Caudate nucleus (tissue), 63 donors: ENCODE measurements at places on chromosomes 1 and 21.

- no peak for DNase-seq
These were observed 357.4 kb upstream of the PLXNA2 start for GRCh38 chr1:208601561-208601960.

GRCh38 chr1:6819246-6820040 lies 34.2 kb downstream of the CAMTA1 start:
- no peak for DNase-seq

DNA sequence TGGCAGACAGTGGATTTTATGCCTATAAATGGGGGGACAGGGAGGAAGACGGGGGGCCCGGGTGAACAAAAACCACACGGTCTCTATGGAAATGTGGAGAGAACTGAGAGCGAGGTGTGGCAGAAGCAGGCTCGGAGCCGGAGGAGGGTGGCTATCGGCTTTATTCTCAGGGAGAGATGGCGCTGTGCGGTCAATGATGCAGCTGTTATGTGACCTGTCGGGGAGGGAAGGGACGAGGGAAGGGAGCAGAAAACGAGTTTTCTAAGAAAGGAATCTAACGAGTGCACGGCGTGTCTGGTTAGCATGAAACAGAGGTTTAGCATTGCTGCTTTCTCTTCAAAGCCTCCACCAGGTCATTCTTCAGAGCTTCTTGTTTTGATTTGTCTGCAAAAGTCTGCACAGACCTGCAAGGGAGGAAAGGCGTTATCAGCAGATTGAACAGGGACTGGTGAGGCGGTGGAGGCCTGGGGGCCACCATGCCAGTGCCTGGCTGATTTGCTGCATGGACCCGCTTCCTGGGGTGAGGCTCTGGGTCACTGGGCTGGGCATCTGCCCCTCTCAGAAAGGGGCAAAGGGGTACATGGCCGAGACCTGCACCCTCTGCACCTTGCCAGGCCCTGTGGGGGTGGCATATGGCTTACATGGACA lies 27.2 kb downstream of the SLC66A1 start:
- no peak for DNase-seq

DNA sequence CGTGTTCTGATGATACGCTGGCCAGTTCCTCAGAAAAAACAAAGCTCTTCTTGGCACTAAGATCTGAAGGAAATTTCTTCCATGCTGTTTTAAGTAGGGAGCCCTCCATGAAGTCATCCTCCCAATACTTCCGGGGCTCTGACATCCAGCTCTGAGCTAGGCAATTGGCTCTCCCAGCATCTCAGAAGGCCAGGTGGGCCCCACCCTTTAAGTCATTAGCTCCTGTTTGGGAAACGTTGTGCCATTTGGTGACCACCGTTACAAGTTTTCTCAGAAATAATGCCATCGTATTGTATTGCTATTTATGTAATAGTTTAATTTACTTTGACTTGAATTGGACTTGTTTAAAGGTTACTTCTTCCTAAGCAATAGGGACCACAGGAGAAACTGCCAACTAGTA lies 130.3 kb upstream of the EDN2 start:
- no peak for DNase-seq

- no peak for DNase-seq
These were observed 103.1 kb downstream of the SLC25A24 start for GRCh38 chr1:108097018-108097417.

DNA sequence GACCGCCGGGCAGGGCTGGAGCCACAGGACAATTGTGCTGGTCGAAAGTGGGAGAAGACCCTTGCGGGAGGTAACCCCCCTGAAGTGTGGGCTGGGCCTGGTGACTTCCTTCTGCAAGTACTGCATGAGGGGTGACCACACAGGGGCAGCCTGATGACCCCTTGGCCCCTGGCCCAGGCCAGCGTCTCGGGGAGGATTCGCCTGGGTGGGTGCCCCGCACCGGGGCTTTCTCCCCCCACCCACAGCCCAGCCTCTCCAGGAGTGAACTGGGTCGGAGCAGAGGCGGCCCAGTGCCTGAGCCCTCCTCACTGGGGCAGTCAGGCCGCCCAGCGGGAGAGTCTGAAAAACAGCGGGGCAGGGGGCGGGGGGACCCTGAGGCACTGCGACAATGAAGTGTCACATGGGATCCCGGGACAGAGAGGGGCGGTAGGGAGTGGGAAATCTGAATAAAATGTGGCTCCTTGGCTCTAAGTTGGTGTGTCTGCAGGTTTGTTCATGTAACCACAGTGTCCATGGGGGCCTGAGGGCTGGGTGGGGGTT lies 1.6 kb upstream of the DNMT3L start:
- no peak for DNase-seq

DNA sequence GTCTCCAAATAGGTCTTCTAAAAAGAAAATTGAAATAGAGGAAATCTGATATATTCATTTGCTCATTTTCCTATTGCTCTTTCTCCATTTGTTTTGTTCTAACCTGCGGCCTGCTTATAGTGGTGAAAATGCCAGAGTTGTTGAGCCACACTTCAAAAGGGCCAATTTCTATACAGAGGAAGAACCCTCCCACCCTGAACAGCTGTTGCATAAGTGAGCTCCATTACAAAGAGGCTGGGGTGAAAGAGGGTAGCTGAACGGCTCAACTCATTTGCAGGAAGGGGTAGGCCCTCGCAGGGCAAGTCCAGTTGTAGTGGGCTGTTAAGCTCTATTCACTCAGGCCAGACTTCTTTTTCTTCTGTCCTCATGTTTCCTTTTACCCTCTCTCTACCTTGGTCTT lies 8.8 kb downstream of the ADCY10 start:
- DNase-seq: no peak

GRCh38 chr1:29895201-29895600 lies 658.9 kb downstream of the PTPRU start:
- no peak for DNase-seq

GRCh38 chr21:44312089-44312488 lies 12.2 kb downstream of the PFKL start:
- no peak for DNase-seq

DNA sequence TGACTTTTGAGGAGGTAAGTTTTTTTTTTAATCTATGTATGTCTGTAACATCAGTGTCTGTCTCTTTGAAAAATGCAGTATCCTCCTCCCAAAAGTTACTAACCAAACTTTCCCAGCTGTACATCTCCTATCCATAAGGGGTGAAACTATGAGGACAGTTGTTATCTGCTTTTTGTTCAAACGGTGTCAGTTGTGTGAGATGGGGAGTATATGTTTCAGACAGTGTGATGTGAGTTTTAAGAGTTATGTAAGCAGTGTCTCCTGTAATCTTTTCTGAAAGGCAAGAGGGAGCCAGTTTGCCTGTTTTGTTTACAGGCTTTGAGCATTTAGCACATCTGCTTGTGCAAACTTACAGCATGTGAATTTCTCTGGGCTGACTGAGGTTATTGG lies 34.8 kb upstream of the CACYBP start:
- no peak for DNase-seq

- DNase-seq: no peak
These were observed 7.2 kb downstream of the SETD4 start for GRCh38 chr21:36052860-36053714.

DNA sequence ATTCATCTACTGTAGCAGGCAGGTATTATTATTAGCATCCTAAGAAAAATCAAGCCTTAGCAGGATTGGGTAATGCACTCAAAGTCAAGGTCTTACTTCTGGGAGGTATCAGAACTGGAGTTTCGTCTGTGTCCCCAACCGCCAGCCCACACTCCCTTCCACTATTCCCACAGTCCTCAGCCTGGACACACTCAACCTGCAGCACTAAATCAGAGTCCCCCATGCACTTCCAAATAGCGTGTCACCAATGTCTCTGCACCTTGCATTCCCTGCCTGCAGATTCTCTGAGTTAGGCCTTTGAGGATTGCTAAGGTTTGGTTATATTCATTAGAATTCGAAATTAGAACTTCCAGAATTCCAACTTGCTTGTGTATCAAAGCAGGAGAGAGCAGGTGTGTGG lies 3.9 kb downstream of the LYPD8 start:
- no peak for DNase-seq

- no peak for DNase-seq
These were observed 47.9 kb upstream of the BCAR3 start for GRCh38 chr1:93729502-93729901.
